LoVo (cell line): ENCODE measurements at places on chromosomes 4 and X.

DNA sequence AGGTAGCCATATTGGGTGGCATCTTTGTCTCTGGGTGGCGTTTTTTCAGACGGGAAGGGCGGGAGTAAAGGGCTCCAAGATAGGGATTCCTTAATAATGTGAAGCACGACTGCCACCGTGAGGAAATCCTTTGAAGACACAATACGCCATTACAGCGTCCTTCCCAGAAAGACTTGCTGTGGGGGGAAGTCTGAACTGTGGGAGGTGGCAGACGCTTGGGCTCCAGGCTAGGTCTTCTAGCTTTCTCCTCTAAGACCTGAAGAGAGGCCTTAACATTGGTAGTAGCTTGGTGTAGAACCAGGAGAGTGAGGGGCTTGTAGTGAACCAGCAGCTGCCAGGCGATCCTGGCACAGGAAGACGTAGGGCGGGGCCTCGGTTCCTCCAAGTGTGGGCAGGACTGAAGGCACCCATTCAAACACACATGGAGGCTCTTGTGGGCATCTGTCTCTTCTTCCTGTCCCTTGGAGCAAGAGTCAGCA lies 197.3 kb downstream of the OR13H1 start:
- DNase-seq: no peak

DNA sequence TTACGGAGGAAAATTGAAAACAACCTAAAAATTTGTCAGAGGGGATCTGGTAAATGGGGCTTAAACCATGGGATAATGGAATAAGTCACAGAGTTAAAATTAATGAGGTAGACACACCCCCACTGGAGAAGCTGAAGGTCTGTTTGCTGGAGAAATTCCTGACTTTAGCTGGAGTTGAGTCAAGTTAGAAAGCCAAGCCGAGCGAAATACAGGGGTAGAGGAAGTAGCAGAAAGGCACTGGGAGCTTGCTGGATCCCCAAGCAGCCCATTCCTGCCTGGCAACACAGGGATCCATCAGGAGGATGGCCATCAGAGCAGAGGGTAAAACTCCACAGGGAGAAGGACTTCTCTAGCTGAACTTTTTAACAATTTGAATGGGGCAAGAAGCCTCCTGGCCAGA lies 163.8 kb downstream of the ATRX start:
- DNase-seq: no peak

DNA sequence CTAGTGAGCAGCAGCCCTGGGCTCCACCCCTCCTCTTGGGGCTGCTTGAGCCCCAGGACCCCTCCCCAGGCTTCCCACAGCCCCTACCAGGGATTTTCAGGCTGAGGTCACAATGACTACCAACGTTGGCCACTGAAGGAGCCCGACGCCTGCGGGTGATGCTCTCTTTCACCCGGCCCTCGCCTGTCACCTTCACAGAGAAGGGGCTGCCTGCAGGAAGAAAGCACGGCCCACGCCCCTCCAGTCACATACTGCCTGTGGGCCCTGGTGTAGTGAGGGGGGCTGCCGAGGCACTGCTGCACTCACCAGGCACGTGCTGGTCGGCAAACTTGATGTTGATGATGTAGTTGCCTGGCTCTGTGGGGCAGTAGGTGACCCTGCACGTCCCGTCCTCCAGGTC lies 22.0 kb downstream of the FLNA start:
- DNase-seq: no peak

DNA sequence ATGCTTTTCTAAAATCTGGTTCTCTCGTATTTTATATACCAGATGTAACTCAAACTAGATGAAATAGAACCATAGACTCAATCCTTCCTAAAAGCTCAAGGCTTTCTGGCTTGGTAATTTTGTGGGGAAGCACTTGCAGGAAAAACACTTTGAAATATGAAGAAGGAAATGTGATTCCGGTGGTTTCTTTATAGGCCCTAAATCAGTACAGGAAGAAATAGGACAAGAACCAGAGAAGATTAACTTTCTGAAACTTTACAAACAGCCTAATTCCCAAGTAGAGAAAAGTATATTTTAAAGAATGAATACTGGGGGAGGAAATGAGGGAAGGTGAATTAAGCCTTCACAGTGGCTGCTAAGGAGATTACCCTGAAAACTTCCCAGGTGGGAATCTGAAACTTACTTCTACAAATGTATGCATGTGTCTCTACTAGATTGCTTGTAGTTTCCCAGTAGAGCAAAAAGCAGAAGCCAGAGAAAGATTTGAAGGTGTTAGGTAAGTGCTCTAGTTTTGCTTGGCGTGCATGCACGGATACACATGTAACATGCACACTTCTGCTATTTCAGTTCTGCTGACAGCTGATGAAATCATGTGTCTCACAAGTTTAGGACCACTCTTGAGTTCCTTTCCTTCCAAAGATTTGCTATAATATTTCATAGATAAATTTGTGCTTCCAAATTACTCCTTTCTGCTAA lies 92.1 kb downstream of the AFF1 start:
- DNase-seq: no peak

GRCh38 chrX:151081016-151081415 lies 95.4 kb upstream of the GPR50 start:
- no peak for DNase-seq

DNA sequence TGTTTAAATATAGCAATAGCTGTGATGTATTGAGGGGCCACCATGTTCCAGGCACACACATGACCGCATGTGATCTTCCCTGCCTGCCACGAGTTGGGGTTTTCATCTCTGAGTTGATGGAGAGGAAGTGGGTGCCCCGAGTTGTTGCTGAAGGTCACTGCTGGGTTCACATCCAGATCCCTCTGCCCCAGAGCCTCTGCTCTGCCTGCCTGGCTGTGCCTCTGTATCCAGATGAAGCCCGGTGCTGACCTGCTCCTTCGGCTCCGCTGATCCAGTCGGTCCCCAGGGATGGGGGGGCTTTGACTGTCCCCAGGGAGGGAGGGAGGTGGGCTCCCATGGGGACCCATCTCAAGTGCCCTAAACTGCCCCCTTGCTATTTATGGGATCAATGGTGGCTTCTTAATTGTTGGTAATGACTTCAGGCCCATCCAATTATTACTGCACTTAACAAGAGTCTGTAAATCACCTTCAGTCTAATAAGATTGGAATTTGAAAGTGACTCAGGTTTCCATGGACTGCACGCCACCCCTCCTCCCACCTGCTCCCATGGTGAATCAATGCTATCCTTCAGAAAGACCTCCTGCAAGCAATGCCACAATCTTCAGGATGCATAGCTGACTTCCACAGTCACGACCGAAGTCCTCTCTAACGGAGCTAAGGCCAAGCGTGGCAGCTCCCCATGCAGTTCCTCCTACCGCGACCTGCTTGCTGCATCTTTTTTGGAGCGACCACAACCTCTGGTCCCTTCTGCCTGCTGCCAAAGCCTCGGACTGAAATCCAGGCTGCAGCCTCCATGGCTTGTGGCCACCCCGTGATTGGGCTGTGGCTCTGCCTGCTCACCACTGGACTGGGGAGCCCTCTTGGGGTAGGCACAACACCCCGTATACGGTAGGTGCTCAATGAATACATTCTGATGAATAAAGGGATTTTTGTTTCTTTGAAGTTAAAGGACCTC lies 73.1 kb downstream of the CPZ start:
- DNase-seq: no peak

- no peak for DNase-seq
Observed at GRCh38 chr4:169253113-169253671, 17.6 kb downstream of the SH3RF1 start.

DNA sequence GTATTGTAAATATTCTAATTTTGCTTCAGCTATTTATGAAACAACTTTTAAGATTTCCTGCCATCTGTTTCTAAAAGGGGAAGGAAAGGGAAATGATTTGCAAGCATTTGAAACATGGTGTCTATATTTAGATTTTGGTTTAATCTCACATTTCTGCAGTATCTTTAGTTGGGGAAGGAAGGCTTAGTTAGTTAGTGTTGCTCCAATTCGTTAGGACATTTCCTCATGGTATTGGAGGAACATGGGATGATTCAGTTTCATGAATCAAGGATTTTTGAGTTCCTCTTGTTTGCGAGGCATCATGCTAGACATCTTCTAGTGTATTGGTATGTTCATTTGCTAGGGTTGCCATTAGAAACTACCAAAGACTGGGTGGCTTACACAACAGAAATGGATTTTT lies 20.5 kb upstream of the TMEM192 start:
- no peak for DNase-seq

GRCh38 chrX:88613338-88613737 lies 133.7 kb upstream of the CPXCR1 start:
- peak; percentile 1 for DNase-seq

DNA sequence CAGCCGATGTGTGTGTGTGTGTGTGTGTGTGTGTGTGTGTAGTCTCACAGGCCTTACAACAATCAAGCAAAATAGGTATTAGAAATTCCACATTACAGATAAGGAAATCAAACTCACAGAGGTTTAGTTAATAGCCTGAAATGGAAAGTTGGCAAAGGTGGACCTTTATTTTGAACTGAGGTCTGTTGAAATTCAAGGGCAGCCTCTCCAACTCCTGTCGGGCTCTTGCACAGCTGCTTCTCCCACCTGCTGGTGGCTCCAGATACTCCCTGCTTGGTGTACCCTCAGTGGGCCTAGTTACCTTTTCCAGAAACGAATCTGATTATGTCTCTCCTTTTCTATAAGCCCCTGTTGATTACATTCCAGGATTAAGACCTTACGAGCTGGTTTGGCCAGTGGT lies 195.9 kb downstream of the MGST2 start:
- DNase-seq: no peak

DNA sequence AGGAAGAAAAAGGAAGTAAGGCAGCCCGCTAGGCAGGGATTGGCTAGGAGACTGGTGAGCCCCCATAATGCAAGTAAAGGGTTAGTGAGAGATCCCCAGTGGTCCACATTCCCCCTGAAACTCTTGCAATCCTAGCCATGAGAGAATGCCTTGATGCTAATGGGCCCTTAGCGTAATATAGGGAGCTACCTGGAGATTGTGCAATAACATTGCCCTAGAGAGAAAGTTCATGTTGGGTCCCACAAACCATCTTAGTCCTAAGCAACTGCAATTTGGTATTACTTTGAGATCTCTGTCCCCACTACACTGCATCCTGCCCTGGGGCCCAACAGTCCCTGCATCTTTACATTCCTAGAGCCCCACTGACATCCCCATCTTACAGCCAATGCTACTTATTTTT lies 188.5 kb downstream of the KLHL4 start:
- DNase-seq: no peak

DNA sequence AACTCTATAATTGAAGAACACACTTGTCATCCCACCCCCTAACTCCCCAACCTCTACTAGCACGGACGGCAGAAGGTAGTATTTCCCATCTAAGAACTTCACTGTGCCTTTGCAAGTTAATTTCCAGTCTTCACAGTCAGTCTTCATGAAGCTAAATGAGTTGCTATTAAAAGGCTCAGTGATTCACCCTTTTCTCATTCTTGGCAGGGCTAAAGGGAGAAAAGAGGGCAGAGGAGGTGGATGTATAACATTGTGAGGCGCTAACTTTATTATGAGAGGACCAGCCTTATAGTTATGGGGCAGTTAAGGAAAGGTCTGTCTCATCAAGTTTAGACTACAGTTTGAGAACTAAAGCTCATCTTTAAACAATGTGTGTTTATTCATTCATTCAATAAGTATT lies 161.0 kb upstream of the S100G start:
- DNase-seq: no peak

DNA sequence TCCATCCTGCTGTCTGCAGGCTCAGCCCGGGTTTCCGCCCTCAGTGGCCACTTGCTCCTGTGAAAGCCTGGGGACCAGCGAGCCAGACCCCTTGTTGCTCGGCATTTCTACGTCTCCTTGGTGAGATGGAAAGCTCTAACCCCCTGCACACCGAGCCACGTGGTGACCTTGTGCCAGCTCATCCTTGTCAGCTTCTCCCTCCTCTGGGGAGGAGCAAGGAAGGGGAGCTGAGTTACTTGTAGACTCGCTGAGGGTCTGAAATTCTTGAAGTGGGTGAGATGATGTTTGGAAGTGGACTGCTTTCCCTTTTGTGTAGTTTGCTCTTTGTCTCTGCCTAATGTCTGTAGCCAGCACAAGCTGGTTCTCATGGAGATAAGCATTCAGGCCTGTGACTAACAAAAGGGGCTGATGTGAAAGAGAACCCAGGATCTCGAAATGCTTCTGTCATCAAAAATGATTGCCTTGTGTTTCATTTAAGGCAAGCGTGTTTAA lies 29.3 kb downstream of the RGS12 start:
- DNase-seq: no peak

GRCh38 chrX:136588036-136588435 lies 56.0 kb downstream of the VGLL1 start:
- DNase-seq: no peak

DNA sequence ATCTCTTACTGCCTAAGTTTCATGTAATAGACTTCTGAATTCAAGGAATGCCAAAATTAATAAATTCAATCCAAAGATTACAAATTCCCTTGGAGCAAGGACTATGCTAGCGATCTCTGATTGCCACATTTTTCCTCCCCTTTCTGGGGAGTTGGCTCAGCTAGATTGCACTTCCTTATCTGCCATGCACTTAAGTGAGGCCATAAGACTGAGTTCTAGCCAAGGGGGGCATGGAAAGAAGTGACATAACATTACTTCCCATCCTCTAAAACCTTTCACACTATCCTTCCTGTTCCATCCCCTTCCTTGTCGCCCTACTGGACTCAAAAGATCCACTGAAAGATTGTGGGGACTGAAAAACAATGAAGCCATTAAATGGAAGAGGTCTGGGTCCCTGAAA lies 53.8 kb upstream of the TXK start:
- DNase-seq: no peak

- DNase-seq: no peak
Observed at GRCh38 chr4:113978105-113978504, 1.3 kb downstream of the ARSJ start.

GRCh38 chrX:98956014-98956413 lies 1454.1 kb downstream of the PCDH19 start:
- DNase-seq: no peak

GRCh38 chr4:1337376-1337831 lies 9.6 kb upstream of the UVSSA start:
- peak; percentile 59 for DNase-seq

- no peak for DNase-seq
Observed at GRCh38 chrX:155819525-155819924, 61.6 kb upstream of the VAMP7 start.

GRCh38 chrX:45758738-45759397 lies 558.2 kb upstream of the DIPK2B start:
- no peak for DNase-seq

- DNase-seq: no peak
Observed at GRCh38 chr4:174544496-174544895, 22.2 kb upstream of the HPGD start.

- DNase-seq: no peak
Observed at GRCh38 chrX:6890544-6891261, 256.8 kb upstream of the STS start.

GRCh38 chr4:41065434-41066006 lies 148.8 kb downstream of the APBB2 start:
- DNase-seq: no peak

DNA sequence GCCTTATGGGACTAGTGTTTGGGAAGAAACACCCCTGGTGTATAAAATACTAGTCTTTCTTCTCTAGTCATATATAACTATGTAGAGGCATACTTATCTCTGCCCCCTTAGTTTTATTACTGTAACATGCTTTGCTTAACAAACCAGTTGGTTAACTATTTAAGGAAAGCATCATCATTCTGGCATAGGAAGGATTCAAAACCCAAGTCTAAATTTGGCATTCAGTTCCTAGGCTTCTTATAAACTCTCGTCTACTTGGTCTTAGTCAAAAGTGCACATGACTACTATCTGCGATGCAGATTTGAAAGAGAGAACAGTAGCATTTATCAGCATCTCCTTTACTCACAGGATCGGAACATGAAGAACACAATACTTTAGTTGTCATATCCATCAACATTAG lies 111.3 kb downstream of the MFAP3L start:
- DNase-seq: no peak
